Stimulated activated CD4-positive, alpha-beta T cell treated with anti-CD3 and anti-CD28 coated beads, Interleukin-12 subunit alpha, Interleukin-12 subunit beta, amount 100 ng/mL, for 4 hours (primary cell): ENCODE measurements at places on chromosomes 4 and X.

DNA sequence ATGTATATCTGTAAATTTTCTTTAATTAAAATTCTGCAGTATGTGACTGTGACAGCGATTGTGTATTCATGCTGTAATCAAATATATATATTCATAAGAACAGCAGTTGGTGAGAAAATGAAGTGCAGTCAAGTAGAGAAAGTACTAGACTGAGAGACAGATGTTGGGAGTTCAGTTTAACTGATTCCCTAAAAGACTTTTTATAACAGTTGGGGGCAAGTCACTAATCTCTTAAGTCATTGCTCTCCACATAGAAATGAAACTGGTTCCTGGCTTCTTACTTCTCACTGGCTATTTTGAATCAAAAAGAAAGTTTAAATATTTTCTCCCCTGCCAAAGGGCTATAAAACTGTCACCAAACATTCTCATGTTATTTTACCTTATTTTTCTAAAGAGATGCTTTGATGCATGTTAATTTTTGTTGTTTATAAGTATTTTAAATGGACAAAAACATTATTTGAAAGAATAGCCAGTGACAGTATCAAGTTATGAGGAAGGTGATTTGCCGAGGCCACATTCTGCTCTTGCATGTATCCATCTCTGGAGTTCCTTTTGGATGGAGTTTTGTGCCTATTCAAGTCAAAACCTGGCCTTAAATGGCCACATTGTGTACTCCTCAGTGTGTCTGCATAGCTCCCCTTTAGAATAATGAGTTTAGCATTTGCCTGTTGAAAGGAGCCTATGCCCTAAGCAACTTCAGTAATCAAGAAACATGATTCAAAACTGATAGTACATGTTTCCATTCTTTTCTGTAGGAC, 30.8 kb downstream of the EXOC1 start:
- DNase-seq, result no peak

GRCh38 chr4:63786171-63786570, 623.1 kb downstream of the TECRL start:
- DNase-seq, result no peak

GRCh38 chr4:15352524-15352923, 75.3 kb upstream of the C1QTNF7 start:
- no peak for DNase-seq

DNA sequence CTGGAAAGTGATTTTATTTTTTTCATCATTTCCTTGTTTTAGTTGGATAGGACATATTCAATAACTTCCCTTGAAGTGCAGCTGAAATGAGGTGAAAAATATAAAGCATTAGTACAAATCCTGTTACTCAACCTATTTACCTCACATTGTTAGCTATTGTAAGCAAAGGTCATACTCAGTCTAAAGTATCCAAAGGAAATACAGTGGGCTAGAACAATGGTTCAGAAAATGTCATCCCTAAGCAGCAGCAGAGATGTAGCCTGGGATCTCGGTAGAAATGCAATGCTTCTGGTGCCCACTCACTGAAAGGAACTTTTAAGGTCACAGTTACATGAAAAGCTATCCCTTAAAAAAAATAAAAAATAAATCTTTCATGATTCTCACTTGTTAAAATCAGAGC, 300.6 kb downstream of the PPP4R3C start:
- no peak for DNase-seq

GRCh38 chr4:147012059-147012707, 66.5 kb upstream of the TTC29 start:
- DNase-seq, result no peak

DNA sequence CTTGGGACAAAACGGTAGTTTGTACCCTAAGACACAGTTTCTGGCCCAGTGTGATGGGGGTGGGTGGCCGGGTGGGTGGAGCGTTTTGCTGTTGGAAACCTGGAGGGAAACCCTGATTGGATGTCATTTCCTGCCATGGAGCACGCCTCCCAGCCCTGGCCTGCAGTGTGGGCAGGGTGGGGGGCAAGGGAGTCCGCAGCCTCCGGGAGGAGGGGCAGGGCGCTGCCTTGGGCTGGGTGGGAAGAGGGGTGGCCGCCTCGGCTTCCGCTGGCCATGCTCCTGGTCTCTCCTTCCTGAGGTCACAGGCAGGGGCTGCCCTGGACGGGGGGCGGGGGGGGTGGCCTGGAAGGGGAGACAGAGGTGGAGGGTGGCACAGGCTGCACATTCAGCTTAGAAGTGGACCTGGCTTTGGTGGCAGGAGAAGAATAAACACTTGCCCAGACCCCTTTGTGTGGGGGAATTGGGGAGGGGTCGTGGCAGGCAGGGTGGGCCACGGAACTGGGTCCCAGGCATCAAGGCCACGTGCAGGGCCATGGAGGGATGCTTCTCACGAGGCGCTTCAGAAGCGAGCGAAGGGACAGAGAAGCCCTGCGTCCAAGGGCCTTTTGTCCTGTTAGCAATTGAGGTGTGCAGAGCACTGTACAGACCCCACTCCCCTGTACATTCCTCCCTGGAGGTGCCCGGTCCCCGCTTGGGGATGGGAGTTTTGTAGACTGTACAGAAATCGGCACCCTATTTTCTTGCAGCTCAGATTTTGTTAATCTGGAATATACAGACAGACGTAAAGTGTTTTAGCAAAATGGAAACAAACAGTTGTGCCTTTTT, 6.2 kb downstream of the NAT8L start:
- no peak for DNase-seq

DNA sequence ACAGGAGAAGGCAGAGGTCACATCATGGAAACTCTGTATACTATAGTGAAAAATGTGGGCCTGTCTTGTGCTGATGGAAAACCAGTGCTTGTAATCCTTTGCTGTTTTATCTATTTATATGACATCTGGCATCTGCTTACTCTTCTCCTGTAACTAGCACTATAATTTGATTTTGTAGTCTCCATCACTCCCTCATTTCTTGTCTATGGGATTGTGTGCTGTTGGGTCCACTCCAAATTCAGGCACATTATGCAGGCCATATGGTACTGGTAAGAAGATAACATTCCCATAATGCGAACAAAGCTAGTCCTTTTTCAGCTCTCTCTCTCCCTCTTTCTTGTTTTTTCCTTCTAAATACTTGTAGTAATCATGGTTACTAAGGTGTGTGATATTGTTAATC, 581.2 kb upstream of the IGFBP7 start:
- DNase-seq, result no peak

DNA sequence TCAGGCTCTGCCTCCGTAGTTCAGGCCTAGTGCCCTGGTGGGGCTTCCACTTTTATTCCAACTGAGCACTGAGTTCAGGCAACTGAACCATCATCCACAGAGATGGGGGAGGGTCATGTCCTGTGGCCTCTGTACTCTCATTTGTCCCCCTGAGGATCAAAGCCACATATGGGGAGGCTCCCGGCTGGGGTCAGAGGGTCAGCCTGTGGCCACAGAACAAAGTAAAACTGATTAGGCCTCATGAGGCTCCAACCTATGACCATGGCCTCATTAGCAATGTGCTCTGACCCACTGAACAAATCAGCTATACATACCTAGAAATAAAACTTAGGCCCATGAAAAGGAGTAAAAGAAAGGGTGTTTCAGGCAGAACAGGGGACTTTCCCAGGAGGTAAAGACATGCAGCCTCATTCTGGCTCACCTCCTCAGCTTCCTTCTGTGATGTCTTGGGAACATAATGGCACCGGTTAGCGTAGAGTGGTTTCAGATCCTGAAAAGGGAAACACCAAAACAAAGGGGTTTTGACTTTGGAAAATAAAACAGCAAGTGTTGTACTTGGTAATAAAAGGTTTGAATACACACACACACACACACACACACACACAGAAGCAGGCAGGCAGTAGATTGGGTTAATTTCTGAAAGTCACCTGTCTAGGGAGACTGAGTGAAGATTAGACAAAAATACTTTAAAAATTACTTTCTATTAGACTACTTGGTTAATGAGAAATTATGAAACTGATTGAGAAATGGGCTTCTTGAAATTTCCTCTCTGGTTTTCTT, 24.3 kb downstream of the TMEM255A start:
- no peak for DNase-seq

- no peak for DNase-seq
Measured at GRCh38 chrX:131728295-131729145, 184.6 kb downstream of the OR13H1 start.

GRCh38 chrX:119272882-119273419, 36.9 kb downstream of the PGRMC1 start:
- no peak for DNase-seq

DNA sequence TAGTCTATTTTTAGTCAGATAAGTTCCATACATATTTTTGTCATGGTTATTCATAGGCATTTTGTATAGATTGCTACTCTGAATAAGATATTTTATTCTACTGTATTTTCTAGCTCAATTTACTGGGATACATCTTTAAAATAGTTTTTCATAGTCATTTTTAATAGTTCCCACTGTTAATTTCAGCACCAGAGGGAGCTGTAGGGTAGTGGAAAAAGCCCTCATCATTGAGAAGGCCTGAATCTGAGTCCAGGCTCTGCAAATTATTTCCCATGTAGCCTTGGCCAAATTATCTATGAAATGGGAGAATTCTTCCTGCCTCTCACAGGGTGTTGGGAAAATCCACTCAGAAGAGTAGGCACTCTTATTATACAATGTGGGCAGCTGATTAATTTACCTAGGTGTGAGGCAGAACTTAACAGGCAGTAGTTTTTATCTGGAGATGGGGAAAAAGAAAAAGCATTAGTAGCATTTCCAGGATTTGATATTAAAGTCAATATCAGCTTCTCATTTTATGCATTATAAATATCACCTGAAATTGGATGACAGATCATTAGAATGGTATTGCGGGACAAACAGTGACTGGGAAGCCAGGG, 102.9 kb upstream of the PAQR3 start:
- DNase-seq, result no peak
